Activated CD4-positive, alpha-beta T cell treated with anti-CD3 and anti-CD28 coated beads, Interleukin-2, amount 10 ng/mL, durations not matched to agents 24 days and 14 days (primary cell): ENCODE measurements at places on chromosomes 6 and 20. TPM values are rescaled to one million over a fixed set of nuclear protein-coding genes. Genes with fewer than 3 reads are reported as not detected.

MYBL2 gene
- 108 and 110 TPM in 2 replicates for total RNA-seq

DNA sequence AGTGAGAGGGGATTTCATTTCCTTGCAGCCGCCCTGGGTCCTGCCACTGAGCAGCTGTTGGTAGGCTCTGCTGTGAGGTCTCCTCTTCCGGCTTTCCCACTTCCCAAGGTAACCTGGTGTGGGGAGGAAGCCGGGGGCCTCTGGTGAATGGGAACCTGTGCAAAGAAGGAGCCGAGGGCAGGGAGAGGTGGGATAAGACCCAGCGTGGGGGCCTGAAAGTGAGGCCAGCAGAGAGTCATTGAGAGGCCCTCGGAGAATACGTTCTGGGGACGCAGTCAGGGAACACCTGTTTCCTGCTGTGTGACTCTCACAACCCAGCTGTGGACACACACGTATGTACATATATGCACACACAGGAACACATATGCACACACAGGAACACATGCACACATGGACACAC, 100.7 kb downstream of the CDH26 start:
- no peak for DNase-seq

GRCh38 chr6:56933650-56934049, 21.3 kb upstream of the BEND6 start:
- DNase-seq: no peak

DNA sequence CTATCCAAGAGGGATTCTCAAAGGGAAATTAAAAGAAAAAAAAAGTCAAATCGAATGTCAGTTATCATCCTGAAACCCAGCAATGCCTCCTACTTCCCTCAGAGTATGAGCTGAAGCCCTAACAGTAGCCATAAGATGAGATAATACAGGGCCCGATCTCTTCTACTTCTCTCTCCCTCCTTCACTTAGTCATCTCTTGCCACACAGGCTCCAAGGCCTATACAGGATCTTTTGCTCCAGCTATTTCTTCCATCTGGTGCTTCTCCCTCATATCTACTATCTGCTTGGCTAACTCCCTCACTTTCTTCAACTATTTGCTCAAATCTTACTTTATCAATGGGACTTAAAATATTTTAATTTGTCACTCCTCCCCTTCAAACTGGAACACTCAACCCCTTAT, 215.3 kb downstream of the RNGTT start:
- DNase-seq: no peak

- DNase-seq: no peak
Observed at GRCh38 chr20:59817406-59817805, 116.0 kb downstream of the SYCP2 start.
